ENCODE measurements at places on chromosomes 1 and 21.

- no peak for DNase-seq
Observed at GRCh38 chr1:21909286-21909759, 27.8 kb downstream of the HSPG2 start.

GRCh38 chr1:78559680-78560079 is 60.6 kb upstream of the IFI44L start:
- no peak for DNase-seq

DNA sequence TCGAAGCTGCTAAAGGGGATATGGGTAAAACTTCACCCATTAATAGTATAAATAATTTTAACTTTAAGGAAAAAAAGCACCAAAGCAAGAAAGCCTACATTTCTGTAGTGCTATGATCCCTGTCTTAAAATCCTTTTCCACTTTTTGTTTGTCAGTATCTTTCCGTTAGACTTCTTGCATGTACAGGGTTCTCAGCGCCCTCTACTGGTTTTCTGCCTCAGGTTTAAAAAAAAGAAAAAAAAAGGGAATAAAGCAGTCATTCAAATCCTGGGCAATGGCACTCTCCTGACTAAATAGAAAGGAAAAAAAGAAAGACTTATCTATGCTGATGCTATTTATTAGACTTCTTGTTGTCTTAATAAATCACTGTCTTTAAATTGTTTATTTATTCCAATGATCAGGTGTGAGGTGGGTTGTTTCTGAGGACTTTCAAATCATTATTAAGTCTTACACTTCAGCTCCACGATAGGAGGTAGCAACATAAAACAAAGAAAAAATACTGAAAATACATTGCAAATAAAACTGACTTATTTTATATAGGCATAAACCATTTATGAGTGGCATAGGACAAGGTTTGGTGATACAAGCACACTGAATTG is 475.4 kb upstream of the NR5A2 start:
- no peak for DNase-seq

DNA sequence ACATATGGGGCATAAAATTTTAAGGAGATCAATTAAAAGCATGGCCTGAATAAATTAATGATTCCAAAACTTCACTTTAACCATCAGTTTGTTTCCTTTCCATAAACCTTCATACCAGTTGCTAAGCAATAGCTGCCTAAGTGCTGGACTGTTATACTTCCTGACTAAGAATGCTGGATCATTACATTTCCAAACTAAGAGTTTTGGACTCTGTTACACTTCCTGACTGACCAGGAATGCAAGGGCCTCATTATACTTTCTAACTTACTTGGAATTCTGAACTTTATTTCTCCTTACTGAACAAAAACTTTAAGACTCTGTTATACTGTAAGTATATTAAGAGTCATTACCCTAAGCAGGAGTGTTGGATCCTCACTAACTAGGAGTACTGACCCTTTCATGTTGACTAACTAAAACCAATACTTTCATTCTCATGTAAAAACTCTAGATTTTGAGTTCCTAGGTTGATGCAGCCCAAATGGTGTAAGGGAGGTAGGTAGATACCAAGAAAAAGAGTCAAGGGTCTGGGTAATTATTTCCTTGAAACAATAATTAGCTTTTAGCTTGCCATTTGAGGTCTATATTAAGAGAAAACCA is 118.2 kb downstream of the FAF1 start:
- no peak for DNase-seq

- no peak for DNase-seq
Observed at GRCh38 chr1:192732787-192733186, 76.1 kb upstream of the RGS2 start.

GRCh38 chr1:59819566-59820438 is 5.1 kb downstream of the HOOK1 start:
- DNase-seq = no peak

DNA sequence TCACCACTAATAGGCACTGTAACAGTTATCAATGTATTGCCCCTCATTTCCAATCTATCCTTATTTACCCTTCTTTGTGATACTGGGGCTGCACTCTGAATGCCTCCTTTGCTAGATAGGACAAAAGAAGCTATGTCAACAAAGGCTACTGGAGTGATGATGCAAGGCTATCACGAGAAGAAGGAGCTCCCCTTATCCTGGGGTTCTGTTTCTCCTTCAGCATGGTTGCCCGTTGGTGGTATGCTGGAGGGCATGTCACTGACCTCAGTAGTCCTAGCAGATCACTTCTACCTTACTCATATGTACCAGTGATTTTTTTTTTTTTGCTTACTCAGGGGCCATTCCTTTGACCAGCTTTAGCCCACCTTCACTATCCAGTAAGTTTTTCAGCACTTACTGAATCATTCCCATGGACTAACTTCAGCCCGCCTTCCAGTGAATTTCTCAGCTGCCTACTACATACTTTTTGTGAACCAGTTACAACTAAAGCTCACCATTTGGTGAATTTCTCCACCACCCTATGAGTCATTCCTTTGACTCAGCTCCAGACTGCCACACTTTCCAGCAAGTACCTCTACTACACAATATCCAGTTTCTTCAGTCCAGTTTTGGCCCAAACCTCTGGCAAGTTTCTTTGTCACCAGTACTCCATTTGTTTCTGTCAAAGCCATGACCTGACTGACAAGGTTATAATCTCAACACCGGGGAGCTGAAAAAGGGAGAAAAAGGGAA is 944.5 kb downstream of the KCNT2 start:
- DNase-seq = no peak

DNA sequence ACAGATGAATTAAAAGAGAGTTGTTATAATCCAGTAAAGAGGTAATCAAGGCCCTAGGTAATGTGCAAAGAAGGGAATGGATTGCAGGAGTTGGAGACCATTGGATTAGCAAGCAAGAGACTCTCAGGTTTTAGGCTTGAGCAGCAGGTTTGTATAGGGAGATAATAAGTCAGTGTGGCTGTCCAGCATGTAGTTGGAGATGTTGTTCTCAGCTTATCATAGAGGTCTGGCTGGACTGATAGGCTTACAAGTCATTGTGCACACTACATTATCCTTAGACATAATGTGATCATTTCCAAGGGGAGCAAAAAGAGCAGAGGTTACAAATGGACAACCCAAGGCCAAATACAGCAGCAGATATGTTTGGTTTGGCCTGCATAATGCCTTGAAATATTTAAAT is 45.9 kb upstream of the SAMD13 start:
- no peak for DNase-seq

GRCh38 chr1:153336650-153337049 is 12.0 kb downstream of the PGLYRP4 start:
- DNase-seq = no peak

GRCh38 chr1:50308878-50309277 is 114.4 kb downstream of the DMRTA2 start:
- no peak for DNase-seq

- DNase-seq = no peak
Observed at GRCh38 chr1:231523816-231524215, 4.7 kb upstream of the TSNAX start.

- DNase-seq = no peak
Observed at GRCh38 chr1:7385471-7386225, 385.4 kb upstream of the VAMP3 start.

- no peak for DNase-seq
Observed at GRCh38 chr1:89624715-89625323, 8.1 kb upstream of the LRRC8C start.

DNA sequence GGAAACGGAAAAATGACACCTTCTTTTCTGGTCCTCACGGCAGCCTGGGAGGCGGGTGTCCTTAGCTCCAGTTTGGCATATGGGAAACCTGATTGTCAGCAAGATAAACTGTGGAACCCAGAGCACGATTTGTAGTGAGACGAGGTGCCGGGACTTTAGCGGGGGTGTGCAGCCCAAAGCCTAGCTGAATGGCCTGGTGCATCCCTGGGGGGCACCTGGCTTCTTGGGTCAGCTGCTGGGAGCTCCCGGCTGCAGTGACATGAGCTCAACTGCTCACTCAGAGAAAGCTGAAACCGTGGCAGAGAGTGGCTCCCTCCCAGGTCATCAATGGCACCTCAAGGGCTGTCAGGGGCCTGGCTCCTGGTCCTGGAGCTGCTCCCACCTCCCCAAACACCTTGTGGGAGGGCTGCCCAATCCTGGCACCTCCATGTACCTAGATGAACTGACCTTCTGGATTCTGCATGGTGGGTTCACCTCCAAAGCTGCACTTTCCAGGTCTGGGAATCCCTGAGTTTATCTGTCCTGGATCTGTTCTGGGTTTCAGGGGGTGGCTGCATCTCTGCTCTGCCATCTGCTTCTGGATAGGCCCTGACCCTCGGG is 260.5 kb downstream of the MATN1 start:
- no peak for DNase-seq

- no peak for DNase-seq
Observed at GRCh38 chr1:177923441-177923840, 46.4 kb downstream of the SEC16B start.

DNA sequence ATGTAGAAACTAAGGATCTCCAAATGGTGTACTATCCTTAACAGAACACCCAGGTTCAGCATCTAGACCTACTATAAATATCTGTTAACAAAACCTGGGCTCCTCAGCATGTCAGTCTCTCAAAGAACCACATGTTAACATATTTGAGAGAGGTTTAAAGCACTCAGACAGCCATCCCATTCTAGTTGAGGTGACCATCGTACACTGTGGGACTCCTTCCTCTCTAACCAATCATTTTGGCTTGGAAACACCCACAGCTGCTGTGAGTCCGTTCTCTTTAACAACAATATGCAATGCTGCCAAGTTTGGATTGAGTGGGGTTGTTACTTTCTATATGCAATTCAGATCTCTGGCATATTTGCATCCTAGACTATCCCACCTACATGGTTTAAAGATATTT is 105.8 kb downstream of the MRPL39 start:
- no peak for DNase-seq

GRCh38 chr1:165014753-165015152 is 341.8 kb downstream of the LMX1A start:
- DNase-seq = no peak

GRCh38 chr1:68204977-68205630 is 27.2 kb downstream of the WLS start:
- DNase-seq = no peak

DNA sequence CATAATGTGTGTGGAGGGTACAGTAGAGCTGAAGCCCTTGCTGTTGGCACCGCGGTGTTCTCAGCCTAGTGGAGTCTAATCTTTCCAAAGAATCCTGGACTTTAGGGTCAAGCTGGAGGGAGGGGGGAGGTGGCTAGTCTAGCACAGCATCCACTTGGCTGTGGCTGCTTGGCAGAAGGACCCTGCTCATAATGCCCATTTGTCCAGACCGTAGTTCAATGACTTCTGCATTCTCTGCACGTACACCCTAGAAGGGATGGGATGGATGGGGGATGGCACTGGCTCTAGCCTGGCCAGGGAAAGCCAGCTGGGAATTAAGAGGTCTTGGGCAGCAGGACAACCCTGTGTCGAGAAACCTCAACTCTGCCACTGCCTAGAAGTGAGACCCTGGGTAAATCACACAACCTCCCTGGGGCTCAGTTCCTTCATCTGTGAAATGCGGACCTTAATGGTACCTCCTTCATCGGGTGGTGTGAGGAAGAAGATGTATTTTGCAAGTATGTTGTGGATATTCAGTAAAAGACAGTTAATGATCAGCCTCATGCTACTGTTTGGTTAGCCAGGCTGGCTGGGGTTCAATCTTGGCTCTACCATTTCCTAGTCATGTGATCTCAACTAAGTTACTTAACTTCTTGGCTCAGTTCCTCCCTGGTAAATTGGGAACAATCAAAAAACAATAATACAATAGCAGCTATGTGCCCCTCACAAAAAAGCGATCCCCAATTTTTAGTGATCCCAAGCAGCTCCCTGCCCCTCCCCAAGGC is 27.2 kb upstream of the CLIC4 start:
- DNase-seq = no peak

- no peak for DNase-seq
Observed at GRCh38 chr1:56983484-56983883, 17.7 kb upstream of the C8B start.

GRCh38 chr1:233614173-233614742 is 352 bp downstream of the KCNK1 start:
- no peak for DNase-seq

DNA sequence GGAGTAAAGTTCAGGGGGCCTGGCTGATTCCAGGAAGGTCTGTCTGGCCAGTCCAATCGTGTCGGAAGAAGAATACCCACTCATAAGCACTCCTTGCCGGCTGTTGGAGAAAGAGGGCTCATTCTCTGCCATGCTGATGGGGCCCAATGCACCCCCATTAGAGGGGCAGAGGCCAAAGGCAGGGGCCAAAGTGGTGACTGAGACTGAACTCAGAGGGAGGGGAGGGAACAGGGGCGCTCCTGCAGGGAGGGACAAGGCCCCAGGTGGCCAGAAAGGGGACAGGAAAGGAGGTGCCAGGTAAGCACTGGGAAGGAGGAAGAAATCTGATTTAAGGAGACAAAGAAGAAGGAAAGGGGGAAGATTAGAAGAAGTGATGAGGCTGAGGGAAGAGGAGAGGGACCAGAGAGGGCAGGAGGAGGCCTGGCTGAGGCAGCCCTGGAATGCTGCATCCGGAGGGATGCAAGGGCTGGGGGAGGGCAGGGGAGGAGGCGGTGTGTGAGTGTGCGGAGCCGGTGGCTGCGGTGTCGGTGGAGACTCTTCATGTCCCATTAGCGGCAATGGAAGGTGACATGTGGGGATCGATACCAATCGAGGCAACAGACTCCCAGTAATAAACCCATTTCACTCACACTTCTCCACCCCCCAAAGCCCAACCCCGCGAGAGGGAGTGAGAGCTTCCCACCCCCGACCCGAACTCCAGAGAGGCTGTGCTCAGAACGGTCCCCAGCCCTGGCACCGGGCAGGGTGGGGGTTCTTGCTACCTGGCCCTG is 12.0 kb upstream of the ETV3L start:
- DNase-seq = no peak

- no peak for DNase-seq
Observed at GRCh38 chr1:201028461-201028889, 5.0 kb upstream of the KIF21B start.

- no peak for DNase-seq
Observed at GRCh38 chr1:44485229-44485933, 80.3 kb downstream of the RNF220 start.

- DNase-seq = no peak
Observed at GRCh38 chr21:44723177-44724131, 12.1 kb upstream of the TSPEAR start.

DNA sequence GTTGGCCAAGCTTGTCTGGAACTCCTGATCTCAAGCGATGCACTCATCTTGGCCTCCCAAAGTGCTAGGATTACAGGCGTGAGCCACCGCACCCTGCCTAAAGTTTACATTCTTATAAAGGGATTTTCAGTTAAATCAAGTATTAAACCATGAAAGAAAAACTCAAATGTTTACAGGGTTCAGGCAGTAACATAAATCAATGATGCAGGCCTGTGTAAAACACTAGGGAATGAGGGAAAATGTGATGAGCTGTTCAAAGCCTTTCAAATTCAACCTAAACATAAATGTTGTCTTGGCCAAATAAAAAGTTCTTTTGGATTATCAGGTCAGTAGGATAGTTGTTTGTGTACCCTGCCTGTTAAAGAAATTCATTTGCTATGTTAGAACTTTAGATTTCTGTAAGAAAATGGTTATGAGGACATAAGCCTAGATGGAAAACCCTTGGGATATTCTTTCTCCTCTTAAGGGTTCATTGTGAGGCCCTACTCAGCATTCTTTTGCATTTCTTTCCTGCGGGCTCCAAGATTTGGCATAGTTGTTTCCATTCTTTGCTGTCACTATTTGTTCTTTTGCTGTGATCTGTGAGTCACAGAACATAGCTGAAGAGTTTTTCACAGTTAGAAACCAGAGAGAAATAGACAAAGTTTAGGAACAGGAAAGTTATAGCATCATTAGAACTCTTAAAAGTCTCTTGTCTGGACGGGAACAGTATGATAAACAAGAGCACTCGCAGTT is 8.9 kb upstream of the ZRANB2 start:
- no peak for DNase-seq

- DNase-seq = no peak
Observed at GRCh38 chr1:54585181-54586066, 37.4 kb downstream of the ACOT11 start.

GRCh38 chr1:15757575-15758342 is 836 bp upstream of the FBLIM1 start:
- no peak for DNase-seq

Measured in stimulated activated CD4-positive, alpha-beta T cell treated with anti-CD3 and anti-CD28 coated beads, Interleukin-1b, Interleukin-23, amount 100 ng/mL, for 4 hours (primary cell).